Fibroblast of the conjunctiva (primary cell): ENCODE measurements at places on chromosomes 13 and 19.
A peak's percentile ranks its signal among the peaks of the same experiment; 100 is the strongest.

GRCh38 chr13:90696656-90697055, 650.8 kb upstream of the MIR17HG start:
- no peak for DNase-seq

DNA sequence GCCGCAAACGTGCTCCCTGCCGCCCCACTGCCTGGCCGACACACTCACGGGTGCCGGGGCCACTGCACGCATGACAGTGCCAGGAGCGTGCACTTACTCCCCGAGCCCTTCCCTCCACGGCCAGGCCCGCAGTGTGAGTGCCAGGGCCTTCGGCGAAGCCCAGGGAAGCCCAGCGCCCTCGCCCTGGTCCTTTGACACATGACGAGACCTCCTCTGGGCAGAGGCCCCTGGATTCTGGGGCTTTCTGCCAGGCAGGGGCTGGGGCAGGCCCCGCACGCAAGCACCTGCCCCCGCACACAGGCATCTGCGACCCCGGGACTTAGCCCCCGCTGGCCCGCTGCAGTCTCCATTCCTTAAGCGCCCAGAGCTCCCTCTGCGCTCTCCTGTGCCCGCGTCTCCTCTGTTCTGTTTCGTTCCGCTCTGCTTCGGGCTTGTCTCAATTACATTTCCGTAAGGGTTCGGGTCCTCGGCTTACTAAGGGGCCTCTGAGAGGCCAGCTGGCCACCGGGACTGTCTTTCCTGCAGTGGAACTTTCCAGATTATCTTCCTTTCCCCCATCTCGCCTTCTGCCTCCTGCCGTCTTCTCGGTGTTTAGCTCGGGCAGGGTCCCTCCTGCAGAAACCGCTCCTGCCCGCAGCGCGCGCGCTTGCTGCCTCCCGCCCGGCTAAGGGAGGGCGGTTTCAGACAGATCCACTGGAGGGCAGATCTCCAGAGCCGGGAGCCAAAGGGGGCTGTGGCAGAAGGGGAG, 98.8 kb downstream of the ING1 start:
- no peak for DNase-seq

GRCh38 chr13:109256866-109257760, 529.3 kb downstream of the IRS2 start:
- DNase-seq: peak; percentile 92

DNA sequence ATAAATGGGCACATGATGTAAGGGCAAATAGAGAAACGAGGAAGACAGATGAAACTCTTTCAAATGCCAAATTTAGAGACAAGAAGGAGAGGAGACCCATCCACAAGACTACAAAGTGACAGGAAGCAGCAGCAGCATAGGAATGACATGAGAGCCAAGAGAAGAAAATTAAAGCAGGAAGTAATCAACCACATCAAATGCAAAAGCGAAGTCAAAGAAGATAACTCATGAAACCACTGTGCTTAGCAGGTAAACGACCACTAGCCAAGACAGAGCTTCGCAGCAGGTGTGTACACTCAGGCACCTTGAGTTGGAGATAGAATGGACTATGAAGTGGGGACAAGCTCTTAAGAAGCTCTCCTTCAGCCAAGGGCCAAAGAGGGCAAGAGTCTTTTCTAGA, 64.1 kb downstream of the KLF12 start:
- no peak for DNase-seq

DNA sequence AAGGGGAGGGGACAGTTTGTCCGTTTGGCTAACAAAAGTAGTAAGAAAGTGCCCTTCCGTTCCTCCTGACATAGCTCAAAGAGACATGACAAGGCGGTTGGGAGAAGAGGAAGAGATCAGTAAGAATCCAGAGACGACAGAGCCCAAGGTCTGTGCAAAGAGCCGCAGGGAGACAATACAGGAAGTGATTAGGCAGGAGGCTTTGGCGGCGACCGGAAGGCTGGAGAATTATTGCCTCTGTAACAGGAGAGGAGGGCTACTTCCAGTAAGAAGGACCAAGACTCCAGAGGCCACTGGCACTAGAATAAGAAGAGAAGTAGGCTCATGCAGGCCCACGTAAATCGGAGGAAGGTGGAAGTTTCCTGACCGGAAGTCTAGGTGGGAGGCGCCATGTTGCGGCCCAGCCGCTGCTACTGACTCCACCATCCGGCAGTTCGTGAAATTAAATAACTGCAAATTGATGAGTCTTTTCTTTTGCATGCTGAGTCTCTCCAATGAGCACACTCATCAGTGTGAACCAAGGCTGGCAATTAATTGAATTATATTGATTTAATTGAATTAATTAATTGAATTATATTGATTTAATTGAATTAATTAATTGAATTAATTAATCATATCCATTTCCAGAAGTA, 9.9 kb downstream of the RFX2 start:
- no peak for DNase-seq
